Hepatocyte (in vitro differentiated cells): ENCODE measurements at places on chromosomes 5 and 9. TPM values are rescaled to one million over a fixed set of nuclear protein-coding genes. Genes with fewer than 3 reads are reported as not detected.

GRCh38 chr5:151708126-151708525 is 21.4 kb upstream of the SPARC start:
- no peak for DNase-seq

- no peak for DNase-seq
These were observed 174.6 kb downstream of the GDNF start for GRCh38 chr5:37665272-37665671.

DNA sequence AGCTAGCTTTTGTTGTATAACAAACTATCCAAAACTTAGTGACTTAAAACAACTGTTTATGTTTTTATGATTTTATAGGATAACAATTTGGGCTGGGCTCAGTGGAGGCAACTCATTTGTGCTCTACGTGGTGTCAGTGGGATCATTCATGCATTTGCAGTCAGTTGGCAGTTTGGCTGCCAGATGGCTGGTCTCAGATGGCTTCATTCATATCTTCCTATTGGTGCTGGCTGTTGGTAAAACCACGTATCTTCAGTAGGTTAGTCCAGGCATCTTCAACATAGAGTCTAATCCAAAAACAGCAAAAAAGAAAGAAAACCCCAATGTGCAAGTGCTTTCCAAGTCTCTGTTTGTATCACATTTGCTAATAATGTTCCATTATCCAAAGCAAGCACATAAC is 51.7 kb upstream of the RIC1 start:
- no peak for DNase-seq

DNA sequence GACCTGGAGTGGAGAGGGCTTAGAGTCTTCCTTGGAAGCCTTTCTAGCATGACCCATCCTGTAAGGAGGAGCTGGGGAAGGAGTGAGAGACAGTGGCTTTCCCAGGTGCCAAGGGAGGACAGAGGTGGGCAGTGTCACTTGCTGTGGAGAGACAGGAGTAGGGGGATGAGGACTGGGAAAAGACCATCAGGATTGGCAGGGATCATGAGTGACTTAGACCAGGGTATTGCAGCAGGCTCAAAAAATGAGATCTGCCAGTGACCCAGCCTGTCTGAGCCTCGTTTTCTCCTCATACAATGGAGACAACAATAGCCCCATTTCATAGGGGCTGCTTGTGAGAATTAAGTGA is 2.4 kb downstream of the TMOD1 start:
- no peak for DNase-seq

- DNase-seq: no peak
These were observed 15.1 kb upstream of the ERAP1 start for GRCh38 chr5:96822686-96823459.

DNA sequence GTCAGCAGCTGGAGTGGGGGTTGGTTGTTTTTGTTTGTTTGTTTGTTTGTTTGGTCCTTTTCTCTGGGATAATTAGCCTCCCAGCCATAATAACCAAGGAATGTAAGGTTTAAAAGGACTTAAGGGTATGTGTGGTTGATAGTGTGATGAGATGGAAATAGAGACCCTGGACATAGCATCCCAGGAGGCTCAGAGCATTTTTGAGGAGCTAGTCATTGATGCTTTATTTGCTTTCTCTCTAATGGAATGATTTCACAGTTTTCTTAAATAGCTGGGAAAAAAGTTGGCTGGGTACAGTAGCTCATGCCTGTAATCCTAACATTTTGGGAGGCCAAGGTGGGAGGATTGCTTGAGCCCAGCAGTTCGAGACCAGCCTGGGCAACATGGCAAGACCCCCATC is 45.1 kb downstream of the TTC1 start:
- no peak for DNase-seq

DNA sequence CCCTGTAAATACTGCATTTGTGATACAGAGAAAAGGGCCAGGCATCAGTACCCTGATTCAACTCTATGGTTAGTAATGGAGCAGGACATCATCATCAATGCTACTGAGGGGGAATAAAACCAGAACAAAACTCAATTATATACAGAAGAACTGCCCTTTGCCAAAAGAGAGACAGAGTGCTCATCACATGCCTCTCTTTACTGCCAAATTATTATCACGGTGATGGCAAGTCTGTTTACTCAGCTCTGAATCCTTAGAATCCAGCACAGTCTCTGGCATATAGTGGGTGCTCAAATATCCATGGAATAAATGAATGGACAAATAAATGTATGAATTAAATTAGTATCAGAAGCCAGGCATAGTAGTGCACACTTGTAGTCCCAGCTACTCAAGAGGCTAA is 130.2 kb downstream of the TTC39B start:
- DNase-seq: no peak

DNA sequence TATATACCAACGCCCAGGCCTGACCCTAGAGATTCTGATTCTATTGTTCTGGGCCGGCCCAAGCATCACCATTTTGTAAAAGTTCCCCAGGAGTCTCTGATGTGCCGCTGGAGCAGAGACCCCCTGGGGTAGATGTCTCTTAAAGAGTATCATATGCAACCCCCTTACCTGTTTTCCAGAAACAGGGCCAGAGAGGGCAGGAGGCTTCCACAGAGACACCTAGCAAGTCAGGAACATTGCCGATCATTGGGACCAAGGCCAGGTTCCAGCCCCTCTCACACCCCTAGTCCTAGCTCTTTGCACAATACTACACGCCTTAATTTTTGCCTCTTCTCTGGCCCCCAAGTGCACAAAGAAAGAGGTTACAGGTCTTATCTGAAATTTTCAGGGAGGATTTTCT is 63.8 kb downstream of the TMOD1 start:
- DNase-seq: no peak

DNA sequence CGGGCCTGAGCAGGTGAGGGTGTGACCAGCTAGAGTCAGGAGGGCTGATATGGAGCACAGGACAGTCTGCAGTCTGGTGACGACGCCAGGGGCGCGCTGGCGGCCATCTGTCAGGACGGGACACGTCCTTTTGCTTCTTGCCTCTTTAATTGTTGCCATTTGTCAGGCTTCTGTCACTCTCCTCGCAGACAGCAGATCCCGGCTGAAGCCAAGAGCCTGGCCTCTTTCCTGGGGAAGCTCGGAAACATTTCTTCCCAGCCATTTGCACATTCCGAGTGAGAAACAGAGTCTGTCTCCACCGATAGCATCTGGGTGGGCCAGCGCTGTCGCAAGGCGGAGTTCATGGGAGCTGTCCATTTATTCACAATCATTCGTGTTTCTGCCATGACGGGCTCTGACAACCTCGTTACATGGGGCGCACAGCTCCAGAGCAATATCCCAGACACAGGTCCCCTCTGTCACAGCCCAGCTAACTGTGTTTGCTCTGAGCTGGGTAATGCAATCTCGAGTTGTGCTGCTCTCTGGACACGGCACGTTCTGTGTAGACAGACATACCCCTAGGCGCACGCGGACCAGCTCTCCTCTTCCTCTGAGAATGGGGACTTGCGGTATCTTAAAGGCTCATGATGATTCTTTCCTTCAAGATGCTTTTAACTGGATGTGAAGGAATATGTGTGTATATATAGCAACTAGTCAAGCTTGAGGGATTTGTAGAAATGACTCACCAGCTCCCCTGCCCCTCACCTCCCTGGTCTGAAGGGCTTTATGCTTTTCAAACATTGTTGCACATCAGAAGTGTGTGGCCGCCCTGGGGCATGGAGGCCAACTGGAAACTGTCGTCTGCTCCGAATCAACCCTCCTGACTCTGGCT is 105.3 kb upstream of the FCN2 start:
- DNase-seq: peak; percentile 49

DNA sequence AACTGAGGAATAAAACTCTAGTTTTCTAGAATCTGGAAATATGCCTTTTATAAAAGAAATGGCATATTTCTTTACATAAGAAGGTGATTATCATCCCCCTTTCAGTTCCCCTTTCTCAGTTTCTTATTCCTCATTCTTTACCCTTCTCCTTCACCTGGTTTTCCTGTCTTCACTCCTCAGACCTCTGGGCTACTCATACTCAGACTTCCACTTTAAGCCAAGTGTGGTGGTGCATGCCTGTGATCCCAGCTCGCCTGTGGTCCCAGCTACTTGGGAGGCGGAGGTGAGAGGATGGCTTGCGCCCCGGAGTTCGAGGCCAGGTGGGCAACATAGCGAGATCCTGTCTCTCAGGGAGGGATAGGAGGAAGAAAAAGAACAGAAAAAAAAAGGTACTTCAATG is 57.2 kb downstream of the RANBP6 start:
- DNase-seq: no peak

- no peak for DNase-seq
These were observed 67.4 kb downstream of the RASGRF2 start for GRCh38 chr5:81027481-81028058.

GRCh38 chr9:36720043-36720442 is 147.3 kb downstream of the MELK start:
- DNase-seq: no peak

DNA sequence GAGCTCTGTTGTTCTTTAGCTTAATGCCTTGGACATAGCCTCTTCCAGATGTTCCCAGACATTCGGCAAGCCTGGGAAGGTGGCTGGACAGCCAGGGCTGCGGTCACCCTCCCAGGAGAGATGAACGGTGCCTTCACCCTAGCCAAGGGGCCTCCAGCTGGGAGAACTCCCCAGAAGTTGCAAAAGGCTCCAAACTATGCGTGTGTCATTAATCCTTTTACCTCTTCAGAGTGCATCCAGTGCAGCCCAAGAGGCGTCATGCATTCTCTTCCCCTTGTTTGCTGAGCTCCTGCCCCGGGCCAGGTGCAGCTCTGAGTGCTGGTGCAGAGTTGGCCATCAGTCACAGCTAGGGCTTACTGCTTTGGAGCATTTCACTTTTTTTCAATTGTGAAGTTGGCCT is 22.8 kb downstream of the HMCN2 start:
- DNase-seq: no peak

GRCh38 chr9:18720691-18721090 is 246.7 kb downstream of the ADAMTSL1 start:
- no peak for DNase-seq

- peak; percentile 39 for DNase-seq
These were observed 8.5 kb upstream of the SPEF2 start for GRCh38 chr5:35608881-35609779.

GRCh38 chr9:4143936-4144717 is 155.7 kb downstream of the GLIS3 start:
- peak; percentile 53 for DNase-seq

DNA sequence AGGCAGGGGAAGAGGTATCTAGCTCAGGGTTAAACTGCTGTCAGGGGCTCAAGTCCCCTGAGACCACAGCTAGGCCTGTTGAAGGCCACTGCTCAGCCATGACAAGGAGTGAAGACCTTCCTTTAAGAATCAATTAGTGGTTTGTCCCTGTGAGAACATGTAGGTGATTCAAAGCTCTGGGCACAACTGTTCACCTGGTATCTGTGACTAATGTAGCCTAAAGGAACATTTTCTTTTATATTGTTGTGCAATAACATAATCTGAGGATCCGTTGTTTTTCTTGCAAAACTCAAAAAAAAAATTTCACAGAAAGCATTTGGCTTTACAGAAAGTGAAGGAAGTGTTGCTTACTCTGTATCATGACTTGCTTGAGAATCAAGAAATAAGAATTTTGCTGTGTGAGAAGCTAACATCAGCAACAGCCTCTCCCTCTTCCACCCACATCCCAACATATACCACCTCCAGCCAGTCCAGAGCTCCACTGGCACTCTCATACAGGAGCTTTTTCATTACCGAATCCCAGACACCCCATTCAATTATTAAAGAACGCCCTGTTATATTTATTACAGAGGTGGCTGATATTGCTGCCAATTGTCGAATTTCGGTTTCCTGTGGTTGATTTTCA is 807.0 kb downstream of the TLE4 start:
- DNase-seq: no peak

GRCh38 chr5:120518581-120518980 is 54.5 kb downstream of the PRR16 start:
- no peak for DNase-seq

- no peak for DNase-seq
These were observed 12.1 kb downstream of the MELK start for GRCh38 chr9:36584620-36585460.

DNA sequence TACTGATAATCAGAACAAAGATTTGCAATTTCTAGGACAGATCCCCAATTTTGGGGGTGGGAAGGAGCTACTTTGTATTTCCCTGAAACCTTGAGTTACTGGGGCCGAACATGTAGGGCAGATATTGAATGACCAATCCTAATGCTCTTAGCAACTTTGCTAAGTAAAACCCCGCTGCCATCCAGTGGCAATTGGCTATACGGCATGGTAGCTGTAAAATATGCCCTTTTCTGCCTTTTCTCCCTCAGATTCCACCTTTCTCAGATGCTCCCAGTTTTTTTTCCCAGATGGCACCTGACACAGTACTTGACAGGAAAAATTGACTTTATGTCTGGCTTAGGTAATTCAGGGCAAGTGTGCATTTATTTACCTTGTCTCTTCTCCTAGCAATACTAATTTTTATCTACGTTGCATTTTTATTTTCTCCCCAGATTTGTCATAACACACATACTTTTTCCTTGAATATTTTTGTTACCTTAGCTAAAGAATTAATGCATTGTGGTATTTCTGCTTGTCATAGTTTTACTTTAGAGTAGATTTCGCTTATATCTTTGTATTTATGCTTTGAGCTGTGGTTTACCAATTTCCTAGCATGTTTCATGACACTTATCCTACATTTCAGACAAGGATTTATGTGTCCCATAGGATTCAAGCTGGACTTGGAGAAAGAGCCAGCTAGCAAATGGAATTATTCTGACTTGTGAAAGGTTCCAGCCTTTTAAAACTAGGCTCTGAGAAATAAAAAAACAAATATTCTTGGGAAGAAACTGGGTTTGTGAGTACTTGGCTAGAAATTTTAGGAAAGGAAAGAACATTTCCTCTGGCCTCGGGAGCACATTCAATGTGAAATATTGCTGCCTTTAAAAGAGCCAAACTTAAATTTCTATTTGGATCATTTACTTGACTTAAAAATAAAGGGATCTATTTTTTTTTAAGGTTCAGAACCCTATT is 37.4 kb downstream of the PIK3R1 start:
- peak; percentile 82 for DNase-seq

DNA sequence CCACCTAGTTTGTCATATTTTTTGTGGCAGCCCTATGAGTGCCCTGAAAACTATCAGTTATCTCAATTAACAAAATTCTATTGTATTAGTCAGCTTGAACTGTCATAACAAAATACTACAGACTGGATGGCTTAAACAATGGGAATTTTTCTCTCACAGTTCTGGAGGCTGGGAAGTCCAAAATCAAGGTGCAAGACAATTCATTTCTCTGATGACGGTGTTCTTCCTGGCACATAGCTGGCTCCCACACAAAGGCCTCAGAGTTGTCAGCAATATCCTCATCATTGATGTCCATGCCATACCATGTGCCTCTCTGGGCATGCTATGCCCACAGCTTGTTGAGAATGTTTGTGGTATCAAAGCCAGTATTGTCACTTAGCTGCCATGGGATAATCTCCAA is 691.9 kb downstream of the NR2F1-AS1 start:
- no peak for DNase-seq

DNA sequence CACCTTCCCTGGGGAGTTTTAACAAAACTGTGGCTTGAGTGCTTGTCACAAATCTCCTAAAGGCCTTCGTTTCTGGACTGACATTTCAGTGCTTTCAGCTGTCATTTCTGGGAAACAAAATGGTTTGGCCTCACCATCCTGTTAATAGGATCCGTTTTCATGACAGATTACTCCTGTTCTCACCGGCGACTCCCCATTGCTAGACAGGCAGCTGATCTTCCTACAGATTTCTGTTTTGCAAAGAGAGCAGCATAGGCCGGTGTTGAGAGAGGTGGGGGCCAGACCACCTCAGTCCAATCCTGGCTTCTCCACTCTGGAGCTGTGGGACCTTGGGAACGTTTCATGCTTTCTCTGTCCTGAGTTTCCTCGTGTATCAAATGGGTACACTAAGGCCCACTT is 75.5 kb upstream of the OTULINL start:
- no peak for DNase-seq

GRCh38 chr5:4015709-4016108 is 420.1 kb downstream of the IRX1 start:
- no peak for DNase-seq

The TMEM171 gene
- 1.3 and 2.9 TPM in 2 replicates for total RNA-seq

The RANBP3L gene
- total RNA-seq: 3.8 and 6.5 TPM in 2 replicates

The GLRA1 gene
- total RNA-seq: not detected in 2 replicates

The ADAM19 gene
- total RNA-seq: 8.0 and 8.6 TPM in 2 replicates
